Stimulated activated CD4-positive, alpha-beta T cell treated with anti-CD3 and anti-CD28 coated beads, Interleukin-4, amount 100 ng/mL, for 24 hours (primary cell): ENCODE measurements at places on chromosomes 5 and 9.

- no peak for DNase-seq
Observed at GRCh38 chr5:110376281-110376951, 350.1 kb downstream of the TMEM232 start.

DNA sequence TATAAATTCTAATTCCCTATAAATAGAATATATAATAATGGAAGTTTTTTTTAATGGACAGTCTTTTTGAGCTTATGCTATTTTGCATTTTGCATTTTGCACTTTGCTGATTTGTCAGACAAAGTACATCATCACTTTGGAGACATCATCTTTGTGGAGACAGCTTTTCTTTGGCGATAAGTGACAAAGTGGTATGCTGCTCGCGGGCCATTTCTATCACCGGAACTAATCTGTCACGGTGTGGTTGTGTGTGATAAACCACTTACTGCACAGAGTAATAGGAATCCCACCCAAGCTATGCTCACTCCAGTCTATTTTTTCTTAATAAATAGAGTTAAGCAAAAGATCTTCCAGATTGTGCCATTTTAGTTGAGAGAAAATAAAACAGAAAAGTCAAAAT lies 133.1 kb downstream of the MACIR start:
- no peak for DNase-seq

DNA sequence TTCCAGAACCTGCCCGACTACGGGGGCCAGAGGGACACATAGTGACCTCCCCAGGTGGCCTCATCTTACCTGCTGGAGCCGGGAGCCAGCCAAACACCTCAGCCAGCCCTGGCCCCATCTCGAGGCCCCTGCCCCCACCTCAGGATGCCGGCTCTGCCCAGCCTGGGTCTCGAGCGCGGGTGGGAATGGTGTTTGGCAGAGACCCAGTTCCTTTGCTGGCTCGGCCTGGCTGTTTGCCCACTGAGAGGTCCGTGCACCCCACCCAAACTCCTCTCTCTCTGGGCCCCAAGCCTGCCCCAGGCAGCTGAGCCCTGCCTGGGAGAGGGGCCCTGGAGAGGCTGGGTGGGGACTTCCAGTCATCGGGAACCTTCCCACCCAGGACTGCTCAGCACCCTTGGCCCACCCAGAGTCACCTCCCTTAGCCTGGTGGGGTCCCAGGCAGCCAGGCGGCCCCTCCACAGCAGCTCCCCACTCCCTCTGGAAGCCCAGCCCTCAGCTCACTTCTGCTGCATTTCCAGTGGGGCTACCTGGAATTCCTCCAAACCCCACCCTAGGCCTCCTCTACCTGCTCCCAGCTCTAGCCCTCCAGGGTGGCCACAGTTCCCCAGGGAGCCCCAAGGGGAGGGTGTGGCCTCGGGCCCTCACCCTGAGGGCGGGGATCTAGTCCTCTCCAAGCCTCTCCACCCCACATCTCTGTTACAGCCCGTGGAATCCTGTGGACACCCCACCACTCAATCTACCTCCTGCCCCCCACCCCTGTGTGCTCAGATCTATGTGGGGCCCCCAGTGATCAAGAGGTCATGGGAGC lies 42.4 kb upstream of the UBAC1 start:
- no peak for DNase-seq

GRCh38 chr5:113053511-113053995 lies 77.0 kb downstream of the DCP2 start:
- no peak for DNase-seq

GRCh38 chr9:135479469-135480052 lies at the start of gene PPP1R26:
Gene PPP1R26, plus strand, starts transcription at chr9:135479782. Its CDS starts 4,729 bp downstream, at chr9:135484511.
- no peak for DNase-seq

DNA sequence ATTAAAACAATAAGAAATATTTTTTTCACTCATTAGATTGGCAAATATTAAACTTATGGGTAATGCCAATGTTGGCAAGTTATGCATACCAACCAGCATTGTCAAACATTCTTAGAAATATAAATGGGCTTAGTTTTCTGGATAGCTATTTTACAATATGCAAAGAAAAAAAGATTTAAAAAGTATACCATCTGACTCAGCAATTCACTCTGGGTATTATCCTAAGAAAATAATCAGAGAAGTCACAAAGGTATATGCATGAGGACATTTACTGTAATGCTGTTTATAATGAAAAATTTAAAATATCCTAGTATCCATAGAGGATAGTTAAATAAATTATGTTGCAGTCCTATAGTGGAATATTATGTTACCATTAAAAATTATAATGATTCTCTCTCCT lies 57.4 kb upstream of the PTPDC1 start:
- DNase-seq, result no peak

DNA sequence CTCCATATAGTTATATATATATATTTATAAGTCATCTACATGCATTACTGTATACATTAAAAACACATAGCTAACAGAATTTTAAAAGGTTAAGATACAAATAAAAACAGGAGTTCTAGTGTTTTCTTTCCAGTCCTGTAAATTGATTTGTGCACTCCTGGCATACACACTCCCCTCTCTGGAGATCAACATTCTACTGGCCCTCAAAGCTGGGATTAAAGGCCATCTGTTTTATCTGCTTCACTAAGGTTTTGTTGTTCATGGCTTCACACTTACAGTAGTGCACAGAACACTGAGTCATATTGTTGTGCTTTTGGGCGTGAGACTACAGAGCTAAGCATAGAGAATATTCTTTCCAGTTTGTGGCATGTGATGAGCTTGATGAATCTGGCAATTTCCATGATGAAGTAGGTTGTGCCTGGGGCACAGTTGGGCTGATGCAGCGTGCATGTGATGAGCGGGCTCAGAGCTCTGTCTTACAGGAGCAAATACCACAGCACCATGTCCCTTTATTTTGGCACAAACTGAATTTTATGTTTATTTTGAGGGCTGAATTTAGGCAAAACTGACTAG lies 98.2 kb downstream of the TAF11L14 start:
- DNase-seq, result no peak

- DNase-seq, result no peak
Observed at GRCh38 chr5:122896598-122897282, 51.3 kb downstream of the SNX24 start.

DNA sequence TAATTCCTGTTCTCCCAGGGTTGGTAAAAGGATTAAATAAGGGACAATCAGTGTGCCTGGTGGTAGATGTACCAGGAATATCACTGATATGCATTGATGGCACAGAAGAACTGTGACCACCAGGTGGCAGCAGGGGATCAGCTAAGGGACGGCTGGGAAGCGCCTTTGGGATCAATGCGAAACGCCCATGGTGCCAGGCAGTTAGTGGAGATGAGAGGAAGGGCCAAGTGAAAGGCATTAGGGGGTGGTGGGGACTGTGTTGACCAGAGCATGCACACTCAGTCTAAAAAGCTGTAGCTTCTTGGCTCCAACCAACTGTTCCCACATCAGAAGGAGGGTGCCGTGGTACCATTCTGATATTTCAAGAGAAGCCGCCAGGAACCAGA lies 55.6 kb downstream of the ARHGEF37 start:
- DNase-seq, result no peak

- no peak for DNase-seq
Observed at GRCh38 chr5:1162276-1162675, 39.1 kb upstream of the SLC6A19 start.

GRCh38 chr9:7451062-7451461 lies 348.5 kb downstream of the DMAC1 start:
- no peak for DNase-seq

GRCh38 chr5:159097784-159098602 lies 1.7 kb downstream of the EBF1 start:
- DNase-seq, result no peak

DNA sequence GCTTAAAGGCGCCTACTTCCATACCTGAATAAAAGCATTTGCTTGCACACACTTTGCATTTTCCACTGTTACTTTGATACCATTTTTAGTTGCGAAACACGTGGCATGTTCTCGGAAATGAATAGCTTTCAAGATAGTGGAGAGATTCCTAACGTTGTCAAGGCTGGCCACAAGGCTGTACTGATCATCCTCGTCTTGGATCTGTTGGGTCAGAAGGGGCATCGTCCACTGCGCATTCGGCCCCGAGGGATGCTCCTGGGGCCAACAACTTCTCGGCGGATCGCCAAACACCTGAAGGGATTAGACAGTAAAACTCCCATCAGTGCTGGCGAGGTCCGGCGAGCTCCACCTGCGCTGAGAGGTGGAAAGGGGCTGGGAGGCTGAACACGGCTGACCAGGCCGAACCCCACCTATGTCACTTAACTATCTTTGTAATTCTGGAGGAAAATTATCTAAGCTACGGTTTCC lies 599 bp downstream of the RAD1 start:
- peak; percentile 9 for DNase-seq

- no peak for DNase-seq
Observed at GRCh38 chr5:176446884-176447590, 1.1 kb upstream of the FAF2 start.

GRCh38 chr9:95696701-95697100 lies 178.8 kb upstream of the ERCC6L2 start:
- no peak for DNase-seq

GRCh38 chr5:35665096-35665495 lies 47.4 kb downstream of the SPEF2 start:
- DNase-seq, result no peak

DNA sequence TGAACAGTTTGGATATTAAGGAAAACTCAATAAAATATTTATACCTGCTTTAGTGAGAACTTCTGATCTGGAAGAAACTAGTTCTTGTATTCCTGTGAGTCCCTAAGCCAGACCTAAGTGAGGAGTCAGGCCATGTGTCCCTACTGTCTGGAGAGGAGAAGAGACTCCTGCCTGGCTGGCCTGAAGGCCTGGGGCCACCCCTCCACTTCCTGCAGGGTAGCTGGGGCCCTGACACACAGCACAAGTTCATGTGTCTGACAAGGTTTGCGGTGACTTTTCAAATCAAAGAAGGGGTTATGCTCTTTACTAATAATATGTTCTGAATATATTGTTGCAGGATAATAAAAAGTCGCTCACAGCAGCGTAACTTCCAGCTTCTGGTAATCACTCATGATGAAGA lies 16.1 kb upstream of the IL13 start:
- no peak for DNase-seq

DNA sequence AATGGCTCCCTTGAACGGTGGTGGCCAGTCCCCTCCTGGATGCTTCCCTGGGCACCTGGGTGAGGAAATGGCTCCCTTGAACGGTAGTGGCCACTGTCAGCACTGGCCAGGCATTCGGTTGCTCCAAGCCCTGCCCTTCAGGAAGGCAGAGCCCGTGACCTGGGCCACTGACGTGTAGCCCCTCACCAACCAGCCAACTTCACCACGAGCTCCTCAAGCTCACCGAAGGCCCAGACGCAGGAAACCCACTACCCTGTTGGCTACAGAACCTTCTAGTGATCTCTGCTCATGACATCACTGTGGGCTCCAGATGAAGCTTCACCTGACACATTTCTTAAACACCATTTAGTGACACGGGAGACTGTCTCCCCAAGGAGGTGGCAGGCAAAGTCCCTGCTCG lies 9.2 kb downstream of the SLC6A3 start:
- no peak for DNase-seq

GRCh38 chr5:15209053-15209762 lies 290.8 kb upstream of the FBXL7 start:
- DNase-seq, result no peak

GRCh38 chr9:107898761-107899160 lies 409.2 kb upstream of the KLF4 start:
- DNase-seq, result no peak

GRCh38 chr9:99107421-99107820 lies 2.5 kb downstream of the TGFBR1 start:
- no peak for DNase-seq

- no peak for DNase-seq
Observed at GRCh38 chr5:90161414-90161813, 248.1 kb downstream of the CETN3 start.

DNA sequence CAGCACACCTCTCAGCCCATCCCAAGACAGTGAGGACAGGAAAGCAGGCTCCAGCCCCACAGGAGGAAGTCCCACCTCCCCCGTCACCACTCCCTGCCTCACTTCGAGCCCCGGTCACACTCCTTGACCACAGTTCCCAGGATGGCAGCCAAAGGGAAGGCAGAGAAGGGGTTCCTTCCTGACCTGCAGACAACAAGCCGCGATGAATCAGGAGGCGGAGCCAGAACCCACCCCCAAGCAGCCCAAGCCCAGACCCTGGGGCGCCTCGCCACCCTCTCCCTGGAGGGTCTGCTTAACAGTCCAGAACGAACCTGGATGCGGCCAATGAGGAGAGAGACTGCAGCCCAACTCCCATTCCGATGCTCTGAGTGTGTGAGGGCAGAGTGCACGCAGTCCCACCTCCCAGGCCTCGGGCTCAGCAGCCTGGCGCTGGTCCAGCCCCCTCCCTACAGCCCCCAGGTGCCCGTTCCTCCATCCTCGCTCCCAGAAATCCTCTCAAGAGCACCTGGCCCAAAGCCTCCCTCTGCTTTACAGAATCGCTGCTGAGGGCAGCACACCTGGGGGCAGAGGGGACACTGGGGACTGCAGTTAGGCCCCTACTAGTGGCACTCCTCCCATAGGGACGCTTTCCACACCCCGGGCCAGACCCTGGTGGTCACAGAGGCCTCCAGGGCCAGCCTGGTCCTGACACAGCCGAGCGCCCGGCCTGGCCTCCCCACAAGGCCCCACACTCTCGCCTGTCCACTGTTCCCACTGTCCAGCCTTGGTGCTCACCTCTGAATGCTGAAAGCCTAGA lies 69.6 kb upstream of the LRRTM2 start:
- DNase-seq, result no peak

- no peak for DNase-seq
Observed at GRCh38 chr9:130107955-130108354, 54.2 kb downstream of the GPR107 start.

GRCh38 chr5:171342362-171343111 lies 33.5 kb downstream of the TLX3 start:
- peak; percentile 41 for DNase-seq

DNA sequence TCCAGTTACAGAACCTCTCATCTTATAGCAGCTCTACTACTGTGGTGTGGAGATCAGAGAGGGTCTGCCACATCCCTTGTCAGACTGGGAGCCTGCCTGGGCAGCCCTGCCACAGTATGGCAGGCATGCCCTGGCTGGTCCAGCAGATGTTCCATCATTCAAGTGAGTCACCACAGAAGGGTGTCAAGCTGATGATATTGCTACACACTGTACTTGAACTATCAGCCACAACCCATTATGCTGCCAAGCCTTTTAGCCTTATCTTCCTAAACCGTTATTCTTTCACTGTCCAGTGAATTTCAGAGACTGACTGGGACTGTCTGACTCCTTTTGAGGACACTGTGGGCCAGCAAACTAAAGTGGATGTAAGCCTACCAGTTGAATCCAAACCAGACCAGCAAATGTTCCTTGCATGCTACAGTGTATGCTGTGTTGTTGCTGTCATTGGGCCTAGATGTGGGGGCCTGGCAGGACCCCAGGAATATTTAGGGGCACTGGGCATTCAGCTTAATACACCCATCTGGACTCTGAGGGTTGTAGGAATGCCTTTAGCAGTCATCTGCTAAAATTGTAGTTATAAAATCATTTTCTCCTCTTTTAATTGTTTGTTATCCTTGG lies 202.6 kb downstream of the NR3C1 start:
- no peak for DNase-seq

DNA sequence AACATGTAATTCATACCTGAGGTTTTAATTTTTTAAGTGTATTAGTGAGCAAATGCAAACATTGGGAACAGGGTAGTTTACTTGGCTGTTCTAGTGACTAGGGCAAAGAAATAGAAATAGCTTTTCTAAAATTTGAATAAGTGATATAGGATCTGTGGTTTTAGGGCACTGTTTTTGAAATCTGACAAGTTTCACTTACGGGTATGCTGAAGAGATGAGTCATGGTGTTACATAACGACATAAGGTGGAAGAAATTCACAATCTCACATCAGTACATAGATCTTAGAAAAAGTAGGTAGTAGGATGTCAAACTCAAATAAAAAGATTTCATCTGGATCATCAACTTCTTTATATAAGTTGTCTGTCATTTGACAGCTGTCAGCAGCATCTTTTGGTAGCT lies 772.3 kb downstream of the MAT2B start:
- no peak for DNase-seq

GRCh38 chr5:141338538-141339306 lies at the start of gene PCDHGA2:
Gene PCDHGA2, plus strand, starts transcription at chr5:141338760.
- DNase-seq, result no peak
